ENCODE measurements at places on chromosomes 3 and 15. TPM values are rescaled to one million over a fixed set of nuclear protein-coding genes. Genes with fewer than 3 reads are reported as not detected.

DNA sequence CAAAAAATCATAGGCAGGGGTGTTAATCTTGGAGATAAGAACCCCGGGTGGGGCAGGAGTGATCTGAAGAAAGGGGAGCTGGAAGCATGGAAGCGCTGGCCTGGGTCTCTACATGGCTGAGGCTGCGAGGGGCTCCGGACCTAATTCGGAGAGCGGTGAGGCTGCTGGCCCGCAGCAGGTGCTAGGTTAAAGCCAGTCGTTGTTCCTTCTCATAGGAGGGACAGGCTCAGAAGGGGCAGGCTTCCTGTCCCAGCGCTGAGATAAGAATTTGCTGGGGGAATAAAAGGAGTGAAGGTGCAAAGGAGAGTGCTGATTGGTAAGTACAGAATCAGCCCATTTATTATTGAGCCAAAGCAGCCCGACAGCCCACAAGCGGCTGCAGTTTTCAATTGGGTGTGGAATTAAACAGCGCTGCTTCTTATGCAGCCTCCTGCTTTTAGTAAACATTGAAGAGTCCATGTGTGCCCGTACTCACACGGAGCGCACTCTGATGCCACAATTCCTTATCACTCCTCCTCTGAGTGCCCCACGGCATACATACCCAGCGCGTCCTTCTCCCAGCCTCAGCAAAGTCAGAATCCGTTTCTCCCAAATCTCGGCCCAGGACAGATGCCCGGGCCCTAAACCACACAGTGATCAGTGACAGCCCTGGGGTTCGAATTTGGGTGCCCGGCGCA is 17.1 kb downstream of the CHST13 start:
- no peaks in the 10 kb centered on the region for H3K36me3 ChIP-seq
- DNase-seq, result no peak
- H3K4me1 ChIP-seq, result no peaks in the 10 kb centered on the region

GRCh38 chr15:70031713-70032112 is 66.0 kb downstream of the TLE3 start:
- no peak for DNase-seq
- no peaks in the 10 kb centered on the region for H3K27me3 ChIP-seq
- peaks cover 10% of the 10 kb centered on the region for H3K4me1 ChIP-seq
- H3K4me3 ChIP-seq, result no peak overlapping the region
- no peak overlapping the region for H3K27ac ChIP-seq

DNA sequence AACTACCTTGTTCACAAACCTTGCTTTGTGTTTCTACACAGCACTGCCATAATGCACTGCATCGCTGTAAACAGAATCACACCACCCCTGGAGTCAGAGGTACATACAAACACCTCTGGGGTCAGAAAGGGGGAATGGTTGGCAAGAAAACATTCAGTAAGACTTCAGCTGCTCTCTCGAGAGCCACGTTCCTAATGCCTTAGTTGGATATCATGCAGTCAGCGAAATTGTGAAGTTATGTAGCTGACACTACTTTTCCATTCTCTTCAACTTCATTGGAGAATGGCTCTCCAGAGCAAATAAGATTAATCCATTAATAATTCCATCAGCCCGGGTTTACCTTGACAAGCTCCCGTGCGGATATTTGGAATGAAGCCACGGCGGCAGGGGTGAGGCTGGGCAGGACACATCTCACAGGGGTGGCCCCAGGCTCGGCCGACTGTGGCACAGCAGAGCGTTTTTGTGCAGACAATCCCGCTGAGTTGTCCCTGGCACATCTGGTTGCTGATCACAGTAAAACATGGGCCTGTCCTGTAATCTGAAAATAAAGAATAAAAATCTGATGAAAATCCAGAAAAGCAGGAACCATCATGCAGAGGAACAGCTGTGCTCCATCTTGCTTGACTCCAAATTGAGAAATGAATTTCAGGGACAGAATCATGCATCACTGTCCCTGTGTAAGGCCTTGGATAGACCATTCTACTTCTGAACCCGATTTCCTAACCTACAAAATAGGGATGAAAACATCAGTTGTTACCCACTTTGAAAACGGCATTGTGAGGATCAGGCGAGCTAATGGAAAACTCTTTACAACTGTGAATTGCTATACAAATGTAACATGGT is 108.0 kb downstream of the FBN1 start:
- no peak overlapping the region for H3K27ac ChIP-seq
- H3K4me3 ChIP-seq, result no peak overlapping the region
- H3K36me3 ChIP-seq, result no peaks in the 10 kb centered on the region
- no peaks in the 10 kb centered on the region for H3K4me1 ChIP-seq
- H3K27me3 ChIP-seq, result no peaks in the 10 kb centered on the region

- no peaks in the 10 kb centered on the region for H3K4me1 ChIP-seq
- H3K36me3 ChIP-seq, result no peaks in the 10 kb centered on the region
- DNase-seq, result no peak
These were observed 28.5 kb downstream of the TMEM41A start for GRCh38 chr3:185470323-185470722.

DNA sequence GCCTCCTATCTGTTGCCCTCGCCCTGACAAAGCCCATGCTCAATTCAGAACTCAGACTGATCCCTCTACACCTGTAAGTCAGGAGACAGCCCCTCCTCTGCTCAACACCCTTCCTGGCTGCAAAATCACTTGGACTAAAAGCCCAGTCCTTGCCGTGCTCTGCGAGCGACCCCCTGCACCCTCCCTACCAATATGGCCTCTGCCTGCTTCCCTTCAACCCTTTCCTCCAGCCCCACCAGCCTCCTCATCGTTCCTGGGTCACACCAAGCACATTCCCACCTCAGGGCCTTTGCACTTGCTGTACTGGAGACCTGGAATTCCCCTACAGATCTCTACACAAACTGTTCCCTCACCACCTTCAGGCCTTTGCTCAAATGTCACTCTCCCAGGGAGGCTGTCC is 5.2 kb upstream of the SSUH2 start:
- no peaks in the 10 kb centered on the region for H3K4me1 ChIP-seq
- no peaks in the 10 kb centered on the region for H3K36me3 ChIP-seq
- H3K27me3 ChIP-seq, result no peaks in the 10 kb centered on the region
- DNase-seq, result no peak

DNA sequence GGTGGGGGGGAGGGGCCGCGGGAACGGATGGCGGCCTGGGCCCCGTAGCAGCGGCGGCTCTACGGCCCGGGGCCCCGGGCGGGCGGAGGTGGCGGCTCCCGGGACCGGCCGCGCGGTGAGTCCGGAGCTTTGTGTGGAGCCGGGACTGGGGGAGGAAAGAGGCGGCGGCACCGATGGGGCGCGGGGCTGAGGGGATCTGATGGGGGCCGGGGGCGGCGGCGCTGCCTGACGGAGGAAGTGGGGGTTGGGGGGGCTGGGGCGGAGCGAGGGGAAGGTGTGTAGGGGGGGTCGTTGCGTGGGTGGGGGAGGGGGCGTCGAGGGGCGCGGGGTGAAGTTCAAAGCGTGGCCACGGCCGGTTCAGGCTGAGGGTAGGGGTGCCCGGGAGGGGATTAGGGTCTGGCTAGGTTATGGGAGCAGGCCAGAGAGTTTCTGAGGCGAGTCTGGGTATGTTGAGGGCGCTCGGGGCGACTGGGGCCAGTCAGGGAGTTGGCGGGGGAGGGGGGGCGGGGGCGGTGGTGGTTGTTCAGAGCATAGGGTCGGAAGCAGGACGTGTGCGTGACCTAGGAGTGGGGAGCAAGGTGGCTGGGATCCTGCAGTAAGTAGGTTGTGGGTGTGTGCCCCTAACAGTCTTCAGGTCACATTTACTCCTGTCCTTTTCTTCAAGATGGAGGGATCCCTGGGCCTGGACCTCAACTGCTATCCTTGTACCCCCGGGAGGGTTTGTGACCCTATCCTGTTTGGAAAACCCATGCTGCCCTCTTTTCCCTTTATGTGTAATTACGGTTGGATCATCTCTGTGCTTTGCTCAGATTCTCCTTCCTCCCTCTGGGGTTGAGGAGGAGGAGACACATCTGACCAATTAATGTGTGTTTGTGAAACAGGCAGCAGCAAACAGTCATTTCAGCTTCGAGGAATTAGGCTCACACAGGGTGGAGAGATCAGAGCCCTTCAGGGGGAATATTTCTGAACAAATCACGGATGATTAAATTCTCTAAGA is 644 bp downstream of the ZNF609 start:
- peak overlapping the region; percentile 62 for H3K27ac ChIP-seq
- H3K27me3 ChIP-seq, result no peaks in the 10 kb centered on the region
- DNase-seq, result peak; percentile 23
- H3K36me3 ChIP-seq, result no peaks in the 10 kb centered on the region

DNA sequence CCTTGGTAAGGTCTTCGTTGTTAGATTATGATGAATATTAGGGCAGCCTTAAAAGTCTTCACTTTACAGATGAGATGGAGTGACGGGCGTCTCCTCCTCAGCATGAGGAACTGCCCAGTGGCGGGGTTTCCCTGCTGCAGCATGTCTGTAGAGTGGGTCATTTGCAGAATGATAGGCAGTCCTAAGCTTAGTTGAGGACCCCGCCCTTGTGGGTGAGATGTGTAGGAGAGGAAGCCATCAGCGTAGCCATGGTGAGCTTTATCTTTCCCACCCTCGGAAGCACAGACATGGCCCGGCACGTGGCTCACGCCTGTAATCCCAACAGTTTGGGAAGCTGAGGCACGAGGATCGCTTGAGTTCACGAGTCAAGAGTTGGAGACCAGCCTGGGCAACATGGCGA is 877 bp downstream of the NIT2 start:
- no peaks in the 10 kb centered on the region for H3K36me3 ChIP-seq
- peak; percentile 16 for DNase-seq
- H3K27me3 ChIP-seq, result no peaks in the 10 kb centered on the region
- H3K4me1 ChIP-seq, result peaks cover 21% of the 10 kb centered on the region
- peak overlapping the region; percentile 70 for H3K4me3 ChIP-seq
- peak overlapping the region; percentile 60 for H3K27ac ChIP-seq

DNA sequence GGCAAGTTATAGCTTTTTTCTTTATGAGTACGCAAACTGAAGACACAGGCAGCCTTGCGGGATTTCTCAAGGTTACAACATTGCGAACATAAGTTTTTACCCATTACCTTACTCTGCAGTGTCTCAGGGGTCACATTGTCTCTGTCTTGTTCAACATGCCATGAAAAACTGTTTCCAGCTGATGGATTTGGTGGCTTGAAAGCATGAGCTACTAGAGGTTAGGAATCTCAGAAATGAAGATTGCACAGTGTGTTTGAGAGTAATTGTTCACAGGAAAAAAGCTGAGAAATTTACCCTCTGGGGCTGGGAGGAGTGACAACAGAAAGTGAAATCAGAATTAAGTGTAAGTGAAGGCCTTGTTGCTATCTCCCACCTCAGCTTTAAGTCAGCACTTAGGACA is 568.6 kb downstream of the TAFA4 start:
- no peak overlapping the region for H3K27ac ChIP-seq
- no peak for DNase-seq
- H3K4me1 ChIP-seq, result no peaks in the 10 kb centered on the region
- no peaks in the 10 kb centered on the region for H3K27me3 ChIP-seq
- H3K36me3 ChIP-seq, result no peaks in the 10 kb centered on the region
- no peak overlapping the region for H3K4me3 ChIP-seq

- no peak overlapping the region for H3K27ac ChIP-seq
- H3K36me3 ChIP-seq, result no peaks in the 10 kb centered on the region
- no peaks in the 10 kb centered on the region for H3K4me1 ChIP-seq
- no peak overlapping the region for H3K4me3 ChIP-seq
- no peaks in the 10 kb centered on the region for H3K27me3 ChIP-seq
- DNase-seq, result no peak
These were observed 49.0 kb upstream of the SEMA4B start for GRCh38 chr15:90151989-90152645.

GRCh38 chr3:172317984-172318383 is 130.3 kb downstream of the GHSR start:
- peaks cover 36% of the 10 kb centered on the region for H3K36me3 ChIP-seq
- H3K27ac ChIP-seq, result no peak overlapping the region
- no peaks in the 10 kb centered on the region for H3K4me1 ChIP-seq

- H3K4me3 ChIP-seq, result no peak overlapping the region
- no peak overlapping the region for H3K27ac ChIP-seq
- H3K4me1 ChIP-seq, result no peaks in the 10 kb centered on the region
- no peaks in the 10 kb centered on the region for H3K27me3 ChIP-seq
- DNase-seq, result no peak
These were observed 80.1 kb downstream of the SSR3 start for GRCh38 chr3:156474560-156475389.

DNA sequence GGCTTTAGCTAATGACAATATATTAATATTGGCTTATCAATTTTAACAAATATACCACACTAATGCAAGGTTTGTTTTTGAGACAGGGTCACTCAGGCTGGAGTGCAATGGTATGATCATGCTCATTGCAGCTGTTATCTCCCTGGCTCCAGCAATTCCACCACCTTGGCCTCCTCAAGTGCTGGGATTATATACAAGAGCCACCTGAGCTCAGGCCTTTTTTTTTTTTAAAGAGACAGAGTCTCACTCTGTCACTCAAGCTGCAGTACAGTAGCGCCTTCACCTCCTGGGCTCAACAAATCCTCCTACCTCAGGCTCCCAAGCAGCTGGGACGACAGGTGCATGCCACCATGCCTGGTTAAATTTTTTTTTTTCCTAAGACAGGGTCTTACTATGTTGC is 11.7 kb downstream of the DLG1 start:
- H3K4me3 ChIP-seq, result no peak overlapping the region
- H3K27me3 ChIP-seq, result no peaks in the 10 kb centered on the region
- no peaks in the 10 kb centered on the region for H3K4me1 ChIP-seq

DNA sequence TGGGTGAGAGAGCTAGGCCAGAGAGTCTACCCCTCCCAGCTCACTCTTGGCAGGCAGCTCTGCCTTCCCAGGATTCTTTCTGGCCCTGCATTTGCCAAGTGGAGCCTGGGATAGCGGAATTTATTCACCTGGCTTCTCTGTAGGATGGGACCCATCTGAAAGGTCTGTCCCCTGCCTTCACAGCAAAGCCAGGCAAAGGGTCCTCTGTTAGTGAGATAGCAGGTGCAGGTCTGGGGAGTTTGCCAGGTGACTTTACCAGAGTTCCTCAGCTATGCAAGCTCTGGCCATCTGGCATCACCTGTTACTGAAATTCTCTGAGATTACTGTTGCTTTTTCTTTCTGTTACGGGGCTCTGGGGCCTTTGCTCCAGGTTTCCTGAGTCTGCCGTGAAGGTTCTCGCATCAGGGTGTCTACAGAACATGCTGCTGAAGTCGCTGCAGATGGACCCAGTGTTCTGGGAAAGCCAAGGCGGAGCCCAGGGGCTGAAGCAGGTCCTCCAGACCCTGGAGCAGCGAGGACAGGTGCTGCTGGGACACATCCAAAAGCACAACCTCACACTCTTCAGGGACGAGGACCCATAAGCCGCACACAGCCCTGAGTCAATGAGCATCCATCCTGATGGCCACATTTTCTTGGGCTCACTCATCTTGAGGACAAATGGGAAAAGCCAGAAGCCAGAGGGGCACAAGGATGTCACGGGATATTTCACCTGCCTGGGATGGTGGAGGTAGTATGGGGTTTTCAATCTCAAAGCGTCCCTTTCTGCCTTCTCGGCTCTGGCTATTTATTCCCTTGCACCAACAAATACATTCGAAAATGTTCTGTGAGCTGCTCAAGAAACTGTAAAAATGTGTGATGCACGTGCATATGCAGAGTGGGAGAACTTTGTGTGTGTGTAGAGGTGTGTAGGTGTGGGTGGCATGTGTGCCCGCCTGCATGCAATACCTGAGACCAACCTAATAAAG is 49.8 kb downstream of the POMGNT2 start:
- H3K36me3 ChIP-seq, result no peaks in the 10 kb centered on the region
- no peak overlapping the region for H3K4me3 ChIP-seq
- H3K27ac ChIP-seq, result no peak overlapping the region
- no peaks in the 10 kb centered on the region for H3K27me3 ChIP-seq

GRCh38 chr3:128616516-128617269 is 33.9 kb downstream of the RPN1 start:
- no peak for DNase-seq
- peaks cover 22% of the 10 kb centered on the region for H3K4me1 ChIP-seq
- no peaks in the 10 kb centered on the region for H3K27me3 ChIP-seq
- peaks cover 21% of the 10 kb centered on the region for H3K36me3 ChIP-seq
- peak overlapping the region; percentile 93 for H3K27ac ChIP-seq

Gene CTXN2
- total RNA-seq, result not detected

Gene LIPC
- 5.3 TPM for total RNA-seq

Gene MRPS25
- 41.4 TPM for total RNA-seq

Gene PROS1
- total RNA-seq, result 0.25 TPM

Data from natural killer cell (primary cell).